ENCODE measurements at places on chromosomes 7 and 10.
A peak's percentile ranks its signal among the peaks of the same experiment; 100 is the strongest.

- no peak for DNase-seq
These were observed 91.1 kb upstream of the CARD11 start for GRCh38 chr7:3134745-3135144.

DNA sequence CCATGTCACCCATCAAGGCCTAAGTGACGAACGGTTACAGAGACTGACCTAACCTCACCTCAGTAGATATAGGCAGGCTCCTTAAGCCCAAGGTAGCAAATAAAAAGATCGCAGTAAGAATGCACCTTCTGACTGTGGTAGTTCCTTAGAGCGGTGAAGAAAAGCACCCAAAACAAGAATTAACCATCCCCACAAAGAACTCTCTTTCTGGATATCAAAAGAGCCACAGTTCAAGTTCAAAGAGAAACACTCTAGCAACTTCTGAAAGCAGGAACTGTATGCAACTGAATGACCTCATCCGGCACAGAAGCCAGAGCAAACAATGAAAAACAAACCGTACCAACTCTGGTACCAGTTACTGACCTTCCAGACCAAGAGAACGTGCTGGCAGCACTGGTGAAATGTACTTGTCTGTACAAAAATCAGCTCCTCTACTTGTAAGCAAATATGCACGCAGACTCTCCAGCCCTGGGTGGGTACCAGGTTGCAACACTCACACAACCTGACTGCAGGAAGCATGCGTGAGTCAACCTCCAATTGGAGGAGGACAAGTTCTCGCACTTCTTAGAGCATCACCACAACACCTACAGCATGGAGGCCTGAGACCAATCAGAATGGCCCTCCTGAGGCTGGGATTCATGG is 202.7 kb downstream of the FAM107B start:
- peak; percentile 64 for DNase-seq

DNA sequence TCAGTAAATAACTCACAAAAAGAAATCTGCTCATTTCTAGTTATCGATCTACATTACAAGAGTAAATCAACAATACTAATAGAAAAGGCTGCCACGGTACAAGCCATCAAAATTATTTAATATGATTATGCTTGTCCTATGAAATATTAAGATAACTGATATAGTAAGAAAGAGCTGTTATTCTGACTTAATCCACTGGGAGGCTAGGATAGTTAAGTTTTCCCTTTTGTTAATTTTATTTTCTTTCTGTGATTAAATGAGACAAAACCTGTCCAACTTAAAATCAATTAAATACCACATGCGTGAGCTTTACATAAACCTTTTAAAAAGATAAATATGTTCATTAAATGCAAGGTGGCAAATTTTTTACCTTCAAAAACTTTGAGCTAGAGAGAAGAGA is 114.8 kb downstream of the LMBR1 start:
- no peak for DNase-seq

GRCh38 chr7:123012435-123012834 is 16.9 kb upstream of the TAS2R16 start:
- no peak for DNase-seq

DNA sequence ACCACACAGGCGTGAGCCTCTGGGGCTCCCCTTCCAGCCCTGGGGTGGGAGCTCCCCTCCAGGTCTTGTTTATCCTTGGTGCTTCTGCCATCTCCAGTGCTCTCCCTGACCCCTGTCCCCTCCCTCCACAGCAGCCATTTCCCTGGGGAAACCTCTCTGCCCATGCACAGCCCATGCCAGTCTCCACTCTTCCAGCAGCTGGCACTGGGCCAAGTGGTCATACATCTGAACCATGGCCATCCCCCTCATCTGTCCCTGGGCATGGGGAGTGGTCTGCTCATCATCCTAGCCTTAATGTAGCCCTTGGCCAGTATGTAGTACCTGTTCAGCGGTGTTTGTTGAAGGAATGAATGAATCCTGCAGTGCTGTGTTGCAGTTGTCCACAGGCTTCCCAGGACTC is 172.4 kb upstream of the ZNF32 start:
- no peak for DNase-seq

DNA sequence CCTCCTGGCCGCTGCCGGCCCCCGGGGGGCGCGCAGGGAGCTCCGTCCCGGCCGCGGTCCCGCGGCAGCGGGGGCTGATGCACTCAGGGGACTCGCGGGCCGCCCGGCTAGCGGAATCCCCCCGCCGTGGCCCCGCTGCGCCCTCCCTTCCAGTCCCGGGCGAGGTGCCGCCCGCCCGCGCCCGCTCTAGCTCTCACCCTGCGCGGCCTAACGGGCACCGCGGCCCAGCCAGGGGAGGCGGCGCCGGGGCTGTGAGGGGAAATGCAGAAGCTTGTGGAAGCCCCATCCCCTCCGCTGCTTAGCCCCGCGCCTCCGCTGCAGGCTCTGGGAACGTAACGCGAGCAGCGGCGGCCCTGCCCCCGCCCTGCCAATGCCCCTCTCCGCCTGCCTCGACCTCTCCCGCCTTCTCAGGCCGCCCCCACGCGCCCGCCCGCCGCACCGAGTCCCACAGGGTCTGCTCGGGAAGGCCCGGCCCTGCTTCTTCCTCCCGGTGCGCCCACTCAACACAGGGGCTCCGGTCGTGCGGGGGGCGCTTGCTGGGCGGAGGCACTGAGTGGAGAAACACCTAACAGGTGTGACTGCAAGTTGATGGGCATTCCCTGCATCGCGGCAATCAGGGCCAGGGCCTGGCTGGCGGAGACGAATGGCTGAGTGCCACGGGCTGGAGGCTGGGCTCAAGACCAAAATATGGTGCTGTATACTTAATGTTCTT is 384 bp upstream of the TMEM229A start:
- DNase-seq, result no peak

DNA sequence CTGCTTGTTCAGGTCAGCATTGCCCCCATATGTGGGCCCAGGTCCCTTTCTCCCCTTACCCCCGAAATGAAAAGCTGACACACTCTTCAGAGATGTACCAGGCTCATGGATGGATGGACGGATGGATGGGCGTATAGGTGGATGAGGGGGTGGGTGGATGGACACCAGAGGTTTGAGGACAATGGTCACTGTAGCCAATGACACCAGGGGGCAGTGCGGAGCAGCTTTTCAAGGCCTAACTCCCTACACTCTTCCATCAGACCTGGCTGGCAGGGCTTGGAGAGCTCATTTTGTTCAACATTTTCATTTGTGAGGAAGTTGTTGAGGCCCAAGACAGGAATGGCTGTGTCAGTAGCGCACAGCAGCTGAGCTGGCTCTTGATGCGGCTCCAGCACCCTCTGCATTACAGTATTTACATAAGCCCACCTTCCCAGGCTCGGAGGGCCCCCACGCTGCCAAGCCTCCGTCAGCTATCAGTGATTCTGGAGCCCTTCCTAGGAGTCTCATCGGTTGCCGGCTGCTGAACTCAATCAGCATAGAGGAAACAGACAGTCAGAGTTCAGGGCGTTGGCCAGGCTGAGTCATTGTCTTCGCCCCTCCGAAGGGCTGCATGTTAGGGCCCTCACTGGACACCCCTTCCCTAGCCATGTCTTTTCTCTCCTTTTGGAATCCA is 11.6 kb upstream of the FFAR4 start:
- peak; percentile 65 for DNase-seq

- DNase-seq, result peak; percentile 49
These were observed 33.9 kb upstream of the EEPD1 start for GRCh38 chr7:36119005-36119706.

DNA sequence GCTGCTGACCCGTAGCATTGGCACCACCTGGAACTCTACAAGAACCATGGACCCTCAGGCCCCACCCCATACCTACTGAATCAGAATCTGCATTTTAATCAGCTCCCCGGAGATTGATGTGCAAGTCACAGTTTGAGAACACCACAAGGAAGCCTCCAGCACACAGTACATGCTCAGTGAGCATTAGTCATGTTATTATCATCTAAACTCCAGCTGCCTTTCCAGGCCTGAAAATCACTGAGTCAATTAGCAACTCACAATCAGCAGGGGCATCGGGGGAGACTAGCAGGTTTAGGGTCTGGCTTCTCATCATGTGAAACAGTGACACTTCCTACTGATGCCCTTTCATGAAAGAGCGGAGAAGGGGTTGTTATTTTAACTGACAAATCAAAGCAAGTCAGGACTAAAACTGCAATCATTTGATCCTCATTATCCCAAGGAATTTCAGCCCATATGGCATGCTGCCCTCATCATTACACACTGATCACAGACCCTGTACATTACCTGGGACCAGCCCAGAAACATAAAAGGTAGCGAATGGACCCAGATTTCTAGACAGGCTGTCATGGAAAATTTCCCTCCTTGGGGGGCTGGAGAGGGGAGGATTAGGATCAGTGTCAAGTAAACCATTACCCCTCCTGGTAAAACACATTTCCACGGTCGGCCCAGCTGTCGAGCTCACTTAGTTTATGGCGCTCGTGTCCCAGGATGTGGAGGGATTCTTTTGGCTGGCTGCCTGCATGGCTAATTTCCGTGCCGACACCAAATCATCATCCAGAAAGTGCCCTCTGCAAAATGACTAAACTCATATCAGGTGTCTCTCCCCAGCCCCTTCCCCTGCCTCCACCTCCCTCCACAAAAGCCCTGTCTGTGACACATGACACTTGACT is 122.8 kb downstream of the PRLHR start:
- DNase-seq, result no peak

DNA sequence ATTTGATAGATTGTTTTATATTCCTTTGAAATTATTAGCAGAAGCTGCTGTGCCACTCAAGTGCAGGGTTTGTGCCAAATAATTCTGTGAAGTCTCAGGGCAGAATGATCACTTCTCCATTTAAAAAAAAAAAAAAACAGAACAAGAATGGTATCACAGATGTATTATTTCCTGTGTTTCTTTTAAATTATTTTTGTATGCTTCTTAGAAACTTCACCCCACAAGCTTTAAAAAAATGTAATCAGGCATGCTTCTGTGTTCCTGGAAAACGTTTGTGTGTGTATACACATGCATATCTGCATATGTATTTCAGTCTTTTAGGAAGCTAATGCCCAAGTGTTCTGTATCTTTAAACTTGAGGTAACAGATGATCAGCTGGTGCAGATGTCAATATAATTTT is 6.3 kb upstream of the CD36 start:
- no peak for DNase-seq

DNA sequence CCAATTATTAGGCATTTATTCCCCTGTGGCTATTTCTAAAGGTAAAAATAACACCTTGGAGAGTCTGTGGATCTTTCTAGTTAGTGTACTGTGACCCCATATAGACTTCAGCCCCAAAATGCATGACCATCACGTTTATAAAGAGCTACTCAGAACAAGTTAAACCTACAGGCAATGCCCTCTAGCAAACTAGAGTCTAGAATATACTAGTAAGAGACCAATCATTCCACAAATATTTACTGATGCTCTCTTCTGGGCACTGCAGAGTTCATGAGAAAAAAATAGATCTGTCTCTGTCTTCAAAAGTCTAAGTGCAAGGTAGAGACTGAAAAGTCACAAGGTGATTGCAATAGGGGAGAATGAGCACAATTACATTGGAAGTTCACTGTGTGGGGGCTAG is 20.5 kb upstream of the CALD1 start:
- no peak for DNase-seq

DNA sequence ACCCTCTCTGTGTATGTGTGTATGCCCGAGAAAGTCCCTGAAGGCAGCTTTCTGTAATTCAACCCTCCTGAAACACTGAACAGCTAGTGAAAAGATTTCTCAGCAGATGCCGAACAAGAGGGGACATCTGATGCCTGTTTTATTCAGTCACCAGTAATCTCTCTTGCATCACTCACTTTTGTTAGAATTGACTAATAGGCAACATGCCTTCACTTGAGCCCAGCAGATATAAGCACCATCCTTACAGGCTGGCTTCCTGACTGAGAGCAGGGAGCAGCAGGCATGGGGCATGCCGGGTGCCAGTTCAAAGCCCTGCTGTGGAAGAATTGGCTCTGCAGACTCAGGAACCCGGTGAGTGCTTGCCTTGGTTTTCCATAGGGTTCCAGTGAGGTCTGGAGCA is at the start of gene ABCA13:
Gene ABCA13 (plus strand): TSS at position 257 of the 400 bp plus-strand sequence. CDS start 26 bp downstream, at position 283.
- no peak for DNase-seq

DNA sequence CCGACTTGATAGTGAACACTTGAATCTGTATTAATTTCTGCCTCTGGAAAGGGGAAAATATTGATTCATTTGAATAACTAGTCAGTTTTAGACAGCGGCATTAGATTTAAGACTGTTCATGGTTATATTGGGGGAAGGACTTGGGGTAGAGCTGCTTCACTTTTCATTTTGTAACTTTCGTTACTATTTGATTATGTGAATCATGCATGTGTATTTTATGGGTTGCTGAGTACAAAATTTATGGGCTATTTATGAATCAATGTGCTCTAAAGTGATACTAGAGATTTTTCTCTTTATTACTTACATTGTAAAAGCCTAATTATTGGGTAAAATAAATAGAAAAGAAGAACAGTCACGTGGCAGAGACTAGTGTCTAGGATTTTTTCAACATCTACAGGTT is 4.9 kb downstream of the GLUD1 start:
- no peak for DNase-seq

- DNase-seq, result no peak
These were observed 26.1 kb upstream of the TRIL start for GRCh38 chr7:28984217-28984616.
